ENCODE measurements at places on chromosomes 2 and 18.

GRCh38 chr2:192091476-192091875, 103.3 kb downstream of the TMEFF2 start:
- no peak for DNase-seq

- DNase-seq: no peak
Observed at GRCh38 chr2:107772353-107772752, 54.3 kb upstream of the RGPD4 start.

DNA sequence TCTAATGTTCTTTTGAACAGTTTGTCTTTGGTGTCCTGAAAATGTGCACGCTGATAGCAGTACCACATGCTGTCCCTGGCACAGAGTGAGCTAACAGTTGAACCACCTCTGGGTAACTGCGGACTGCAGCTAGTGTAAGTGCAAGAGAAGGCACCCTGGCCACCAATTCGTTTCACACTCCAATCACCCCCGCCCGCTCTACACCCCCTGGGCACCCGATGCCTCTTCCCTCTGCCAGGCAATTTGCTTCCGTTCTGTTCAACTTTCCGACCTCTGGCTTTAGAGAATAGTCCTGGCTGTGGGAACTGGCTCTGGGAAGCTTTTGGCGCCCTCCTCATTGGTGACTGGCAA, 1.4 kb downstream of the DOCK10 start:
- DNase-seq: no peak

DNA sequence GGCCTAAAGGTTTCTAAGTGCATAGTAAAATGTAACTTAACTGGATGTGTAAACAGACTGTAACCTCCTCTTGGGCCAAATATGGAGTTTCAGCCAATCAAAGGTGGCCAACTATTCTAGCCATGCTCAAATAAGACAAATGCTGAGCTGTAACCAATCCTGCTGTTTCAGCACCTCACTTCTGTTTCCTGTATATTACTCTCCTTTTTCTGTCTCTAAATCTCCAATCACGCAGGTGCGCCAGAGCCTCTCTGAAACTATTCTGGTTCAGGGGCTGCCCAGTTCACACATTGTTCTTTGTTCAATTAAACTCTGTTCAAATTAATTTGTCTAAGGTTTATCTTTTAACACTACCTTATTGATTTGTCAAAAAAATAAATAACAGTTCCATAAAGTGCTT, 532.7 kb upstream of the DCC start:
- DNase-seq: no peak

DNA sequence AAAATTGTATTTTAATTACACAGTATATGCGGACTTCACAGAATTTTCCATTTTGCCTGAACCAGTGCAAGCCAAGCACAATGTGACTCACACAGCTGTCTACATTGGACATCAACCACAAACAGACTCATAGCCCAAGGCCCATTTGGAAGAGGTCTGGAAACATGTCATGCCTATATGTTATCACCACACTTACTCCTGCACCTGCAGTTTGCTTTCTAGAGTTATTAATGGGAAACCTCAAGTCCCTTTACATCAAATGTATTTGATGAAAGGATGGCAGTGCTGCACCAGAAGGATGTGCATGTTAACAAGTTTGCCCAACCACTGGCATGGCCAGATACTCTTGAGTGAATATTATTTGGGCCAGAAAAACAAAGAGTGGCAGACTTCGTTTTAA, 548.9 kb upstream of the CDH2 start:
- DNase-seq: no peak

DNA sequence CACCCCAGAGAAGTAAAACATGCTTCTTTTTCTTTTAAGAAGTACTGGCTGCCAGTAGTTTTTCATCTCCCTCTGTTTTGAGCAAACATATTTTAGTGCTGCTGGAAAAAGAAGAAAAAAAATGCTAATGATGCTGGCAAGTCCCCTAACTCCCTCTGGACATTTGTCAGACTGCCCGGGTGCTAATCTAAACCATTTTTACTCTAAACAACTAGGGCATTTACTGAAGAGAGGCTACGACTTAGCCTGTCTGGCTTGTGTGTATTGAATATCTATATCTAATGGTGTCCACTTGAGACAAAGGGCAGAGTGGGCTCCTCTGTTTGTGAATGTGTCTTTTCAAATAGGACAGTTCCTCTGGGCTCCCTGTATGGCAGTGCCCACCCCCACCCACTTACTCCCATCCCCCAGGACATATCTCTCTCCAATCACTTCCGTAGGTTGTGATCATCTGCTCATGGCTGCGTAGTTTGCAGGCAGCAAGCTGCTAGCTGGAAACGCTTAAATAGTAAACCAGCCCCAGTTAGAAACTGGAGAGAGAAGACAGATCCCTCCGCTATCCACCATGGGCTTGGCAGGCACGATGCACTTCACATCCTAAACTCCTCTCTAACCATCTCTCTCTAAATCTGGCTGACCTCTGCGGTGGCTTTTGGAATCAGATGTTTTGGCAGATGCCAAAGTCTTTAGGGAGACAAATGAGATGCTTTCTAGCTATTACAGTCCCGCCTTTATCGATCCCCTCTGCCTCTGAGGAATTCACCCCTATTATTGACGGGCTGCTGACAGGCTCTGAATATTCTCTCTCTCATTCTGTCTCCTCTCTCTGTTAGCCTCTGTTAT, 58.3 kb downstream of the DOCK10 start:
- no peak for DNase-seq

GRCh38 chr18:74899554-74899953, 301.9 kb downstream of the ZNF407 start:
- peak; percentile 70 for DNase-seq

DNA sequence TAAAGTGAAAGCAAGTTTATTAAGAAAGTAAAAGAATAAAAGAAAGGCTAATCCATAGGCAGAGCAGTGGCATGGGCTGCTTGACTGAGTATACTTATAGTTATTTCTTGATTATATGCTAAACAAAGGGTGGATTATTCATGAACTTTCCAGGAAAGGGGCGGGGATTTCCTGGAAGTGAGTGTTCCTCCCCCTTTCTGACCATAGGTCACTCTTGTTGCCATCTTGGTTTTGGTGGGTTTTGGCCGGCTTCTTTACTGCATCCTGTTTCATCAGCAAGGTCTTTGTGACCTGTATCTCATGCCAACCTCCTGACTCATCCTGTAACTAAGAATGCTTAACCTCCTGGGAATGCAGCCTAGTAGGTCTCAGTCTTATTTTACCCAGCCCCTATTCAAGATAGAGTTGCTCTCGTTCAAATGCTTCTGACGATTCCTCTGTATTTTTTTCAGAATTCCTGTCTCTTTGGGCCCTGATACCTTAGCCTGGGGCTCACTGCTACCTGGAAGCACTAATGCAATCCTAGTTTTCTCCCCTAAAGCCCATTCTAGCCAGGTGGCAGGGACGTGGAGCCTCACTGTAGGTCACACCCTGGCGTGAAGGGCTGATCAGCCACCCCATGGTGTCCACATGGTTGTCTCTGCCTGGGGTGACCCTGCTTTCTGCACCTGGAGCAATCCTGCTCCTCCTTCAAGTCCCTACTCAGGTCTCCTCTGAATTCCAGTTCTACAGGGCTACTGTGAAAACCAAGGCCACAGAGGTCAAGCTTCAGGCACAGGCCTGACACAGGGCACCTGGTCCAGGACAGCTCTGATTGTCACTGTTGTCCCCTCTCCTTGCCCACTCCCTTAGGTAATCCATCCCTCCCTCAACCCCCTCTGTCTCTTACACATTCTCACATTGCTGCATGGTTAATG, 6.0 kb upstream of the SLC35F6 start:
- DNase-seq: peak; percentile 64

- DNase-seq: no peak
Observed at GRCh38 chr2:177489719-177490301, 97.2 kb downstream of the AGPS start.

DNA sequence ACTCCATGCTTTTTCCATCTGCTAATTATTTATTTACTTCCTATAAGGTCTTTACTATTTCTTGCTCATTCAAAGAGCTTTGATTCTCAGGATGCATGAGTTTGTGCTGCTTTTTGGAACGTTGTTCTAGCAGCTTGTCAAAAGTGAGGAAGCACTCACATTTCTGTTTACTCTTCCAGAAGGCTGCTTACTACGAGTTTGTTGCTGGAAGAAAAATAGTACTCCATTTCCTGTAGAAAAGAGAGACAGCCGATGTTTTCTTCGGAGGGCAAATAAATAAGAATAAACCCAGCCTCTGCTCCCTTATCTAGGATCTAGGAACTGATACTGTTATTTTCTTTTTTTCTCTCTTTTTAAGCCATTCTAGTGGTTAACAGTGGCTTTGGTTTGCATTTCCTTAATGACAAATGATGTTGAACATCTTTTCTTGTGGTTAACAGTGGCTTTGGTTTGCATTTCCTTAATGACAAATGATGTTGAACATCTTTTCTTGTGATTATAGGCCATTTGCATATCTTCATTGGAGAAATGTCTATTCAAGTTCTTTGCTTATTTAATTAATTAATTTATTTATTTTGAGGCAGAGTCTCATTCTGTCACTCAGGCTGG, 20.5 kb downstream of the CYP27A1 start:
- DNase-seq: no peak

DNA sequence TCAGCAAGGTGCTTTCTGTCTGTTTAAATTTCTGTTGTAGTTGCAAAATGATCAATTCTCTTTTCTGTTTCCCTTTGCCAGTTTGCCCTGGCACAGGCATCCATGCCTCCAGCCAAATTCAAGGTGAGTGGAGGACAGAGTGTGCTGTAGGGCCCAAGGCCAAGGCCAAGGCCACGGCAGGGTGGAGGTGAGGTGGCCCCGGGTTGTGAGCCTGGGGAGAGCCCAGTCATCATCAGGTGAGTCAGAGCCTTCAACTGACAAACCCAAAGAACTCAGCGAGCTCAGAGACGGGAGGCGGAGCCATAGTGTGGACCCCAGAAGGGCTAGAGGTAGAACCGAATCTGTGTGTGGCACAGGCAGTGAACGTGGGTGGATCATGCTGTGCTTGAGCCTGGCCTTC, 55.7 kb downstream of the BCL2L11 start:
- no peak for DNase-seq

DNA sequence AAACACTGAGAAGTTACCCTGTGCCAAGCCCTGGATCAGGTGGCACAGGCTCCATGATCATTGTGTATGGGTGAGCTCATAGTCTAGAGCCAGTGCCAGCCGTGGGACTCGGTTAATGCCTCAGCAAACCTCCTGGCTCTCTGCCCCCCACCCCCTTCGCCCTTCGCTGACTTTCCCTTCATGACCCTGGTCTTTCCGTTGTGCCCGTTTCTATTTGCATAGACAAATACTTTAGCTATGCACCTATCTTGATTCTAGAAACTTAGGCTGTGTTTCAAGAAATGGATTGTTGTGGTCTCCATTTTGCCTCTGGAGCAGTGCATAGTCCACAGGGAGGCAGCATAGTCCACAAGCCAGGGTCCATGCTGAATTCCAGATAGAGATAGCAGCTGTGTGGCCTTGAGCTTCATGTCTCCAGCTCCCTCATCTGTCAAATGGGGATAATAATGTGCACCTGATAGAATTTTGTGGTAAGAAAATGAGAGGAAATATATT, 44.8 kb upstream of the KDM3A start:
- peak; percentile 15 for DNase-seq

- DNase-seq: no peak
Observed at GRCh38 chr18:57951999-57952774, 91.8 kb upstream of the NEDD4L start.

DNA sequence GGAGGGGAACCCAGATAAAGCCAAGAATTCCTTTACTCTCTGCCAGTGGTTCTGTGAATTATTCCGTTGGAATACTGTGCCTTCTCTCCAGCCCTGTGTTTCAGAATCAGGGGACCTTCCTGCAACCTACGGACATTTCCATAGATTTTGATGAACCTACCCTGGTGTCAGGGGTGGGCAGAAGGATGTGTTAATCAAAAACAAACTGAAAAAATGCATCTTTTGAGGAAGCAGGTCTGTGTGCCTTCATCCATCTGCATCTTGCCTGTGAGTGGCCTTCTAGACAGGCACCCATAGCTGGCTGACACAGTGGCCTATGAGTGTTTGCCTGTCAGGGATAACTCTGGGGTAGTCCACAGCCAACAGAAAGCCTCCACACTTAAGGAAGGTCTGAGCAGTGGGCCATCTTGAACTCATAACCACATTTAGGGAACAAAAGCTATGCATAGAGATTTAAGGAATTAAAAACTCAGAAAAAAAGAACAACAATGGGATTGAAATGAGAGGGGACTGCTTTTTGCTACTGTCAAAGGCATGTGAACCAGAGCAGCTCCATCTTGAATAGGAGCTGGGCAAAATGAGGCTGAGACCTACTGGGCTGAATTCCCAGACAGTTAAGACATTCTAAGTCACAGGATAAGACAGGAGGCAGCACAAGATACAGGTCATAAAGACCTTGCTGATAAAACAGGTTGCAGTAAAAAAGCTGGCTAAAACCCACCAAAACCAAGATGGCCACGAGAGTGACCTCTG, 45.9 kb upstream of the ITGA6 start:
- DNase-seq: no peak

DNA sequence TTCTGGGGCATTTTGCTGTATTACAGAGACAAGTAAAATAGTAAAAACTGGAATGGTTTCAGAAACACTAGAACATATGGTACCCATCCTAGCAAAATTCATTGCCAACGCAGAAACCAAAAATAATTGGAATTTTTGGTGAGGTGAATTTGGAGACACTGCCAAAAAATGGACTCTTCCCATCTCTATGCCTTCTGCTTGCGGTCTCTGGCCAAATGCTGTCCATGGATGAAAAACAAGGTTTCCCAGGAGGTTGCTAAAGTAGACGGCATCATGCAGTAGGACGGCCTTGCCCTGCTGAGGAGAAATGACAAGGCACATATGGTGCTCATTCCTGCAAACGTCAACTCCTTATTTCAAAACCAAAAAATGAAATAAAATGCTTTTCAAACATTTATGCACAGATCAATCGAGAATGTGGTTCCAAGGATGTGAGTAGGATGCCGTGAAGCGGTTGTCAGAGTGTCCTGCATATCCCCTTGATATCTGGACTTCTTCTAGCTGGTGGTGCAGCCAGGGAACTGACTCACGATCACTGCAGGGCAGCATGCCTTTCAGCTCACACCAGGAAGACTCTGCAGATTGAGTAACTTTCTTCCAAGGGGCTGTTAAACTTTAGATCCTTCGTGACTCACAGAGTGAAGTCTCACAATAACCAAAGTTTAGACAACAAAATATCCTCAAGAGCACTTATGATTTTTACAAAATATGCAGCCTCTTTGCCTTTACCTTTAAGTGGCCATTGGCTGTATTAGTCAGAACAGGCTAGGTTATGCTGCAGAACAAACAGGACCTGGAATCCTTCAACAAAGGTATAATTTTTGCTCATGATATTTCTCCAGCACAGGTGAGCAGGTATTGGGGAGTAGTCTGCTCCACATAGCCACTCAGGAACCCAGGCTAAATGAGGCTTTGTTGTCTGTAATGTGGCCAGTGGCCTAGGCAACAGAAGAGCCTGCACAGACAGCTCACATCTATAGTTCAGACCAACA, 149.4 kb upstream of the NDUFV2 start:
- no peak for DNase-seq

Measured in kidney (tissue), 22 donors.